NCI-H1048 (cell line): ENCODE measurements at places on chromosomes 1 and 21.

DNA sequence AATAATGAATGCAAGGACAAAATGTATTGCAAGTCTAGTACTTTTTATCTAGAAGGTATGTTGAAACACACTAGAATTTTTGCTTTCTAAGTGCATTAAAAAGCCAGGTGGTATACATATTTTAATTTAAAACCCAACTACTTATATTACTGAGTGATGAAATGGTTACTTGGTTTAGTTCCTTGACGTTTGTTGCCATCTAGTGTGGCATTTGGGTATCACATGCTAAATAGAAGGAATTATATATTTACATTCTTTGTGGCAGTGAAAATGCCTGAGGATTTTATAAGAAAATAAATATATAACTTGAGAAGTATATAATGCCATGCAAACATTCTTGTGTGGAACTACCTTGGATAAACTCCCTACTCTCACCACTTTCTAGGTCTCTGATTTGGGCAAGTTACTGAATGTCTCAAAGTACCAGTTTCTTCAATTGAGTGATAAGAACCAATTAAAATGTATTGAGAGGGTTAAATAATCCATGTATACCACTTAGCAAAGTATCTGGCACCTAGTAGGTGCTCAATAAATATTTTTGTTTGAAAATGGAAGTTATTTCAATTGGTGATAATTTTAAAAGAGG lies 69.6 kb downstream of the SDCCAG8 start:
- no peak for DNase-seq

GRCh38 chr1:98662356-98662670 lies 792 bp downstream of the SNX7 start:
- no peak for DNase-seq

- DNase-seq: no peak
These were observed 55.0 kb downstream of the PLPPR5 start for GRCh38 chr1:98949621-98950020.

DNA sequence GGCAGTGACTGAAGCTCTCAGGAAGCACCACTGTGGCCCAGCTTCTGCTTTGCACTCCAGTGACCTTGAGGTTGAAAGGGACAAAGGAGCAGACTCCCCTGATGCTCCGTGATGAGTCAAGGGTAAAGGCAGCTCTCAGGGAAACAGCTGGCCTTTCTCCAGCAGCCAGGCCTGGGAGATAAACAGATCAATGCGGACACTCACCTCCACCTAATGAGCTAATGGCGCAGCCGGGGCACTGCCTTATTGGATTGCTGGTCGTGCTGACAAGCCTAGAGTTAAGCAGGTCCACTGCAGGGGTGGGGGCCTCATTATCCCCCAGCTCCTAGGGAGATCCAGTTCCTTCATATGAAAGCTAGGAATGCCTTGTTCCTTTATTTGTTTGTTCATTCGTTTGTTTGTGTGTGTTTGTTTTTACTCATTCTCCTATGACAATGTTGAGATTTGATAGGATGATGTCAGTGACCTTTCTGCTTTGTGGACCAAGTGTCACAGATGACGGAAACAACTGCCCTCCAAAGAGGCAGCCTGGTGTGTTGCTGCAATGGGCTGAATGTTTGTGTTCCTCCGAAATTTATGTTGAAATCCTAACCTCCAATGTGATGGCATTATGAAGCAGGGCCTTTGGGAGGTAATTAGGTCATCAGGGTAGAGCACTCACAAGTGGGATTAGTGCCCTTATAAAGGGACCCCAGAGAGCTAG lies 141.4 kb upstream of the BEND5 start:
- no peak for DNase-seq

DNA sequence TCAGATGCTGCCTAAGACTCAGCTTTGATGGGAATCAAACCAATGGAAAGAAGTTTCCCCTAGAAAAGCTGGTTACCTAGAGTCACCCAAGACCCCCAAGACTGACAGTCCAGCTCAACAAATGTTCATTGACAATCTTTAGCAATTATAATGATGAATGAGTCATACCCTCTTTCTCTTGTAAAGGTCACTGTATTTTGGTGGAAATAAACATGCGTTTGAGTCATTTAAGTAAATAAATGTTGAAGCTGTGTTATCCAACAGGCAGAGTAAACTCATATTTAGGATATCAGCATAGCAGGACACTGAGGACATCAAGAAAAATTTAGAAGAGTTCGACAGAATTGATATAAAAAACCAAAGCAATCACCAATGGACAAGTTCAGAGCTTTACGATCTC lies 295.9 kb downstream of the RGS7 start:
- no peak for DNase-seq

DNA sequence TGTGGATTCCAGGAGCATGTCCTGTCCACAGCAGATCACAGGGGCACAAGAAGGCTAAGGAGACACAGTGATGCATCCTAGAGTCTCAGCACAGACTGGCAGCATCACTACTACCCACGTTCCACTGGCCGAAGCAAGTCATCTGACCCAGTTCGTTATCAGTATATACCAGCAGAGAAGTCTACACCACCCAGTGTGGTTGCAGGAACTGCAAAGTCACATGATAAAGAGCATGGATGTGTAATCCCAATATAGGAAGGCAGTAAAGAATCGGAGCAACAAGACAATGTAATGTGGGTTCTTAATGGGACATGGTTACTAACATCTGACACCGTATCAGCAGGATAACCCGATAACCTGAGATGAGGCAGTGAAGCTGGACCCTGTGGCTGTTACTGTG lies 246.6 kb downstream of the RRAGC start:
- no peak for DNase-seq
